ENCODE measurements at places on chromosomes 7 and 10.

- DNase-seq: no peak
Measured at GRCh38 chr7:135247746-135248471, 14.3 kb downstream of the STRA8 start.

DNA sequence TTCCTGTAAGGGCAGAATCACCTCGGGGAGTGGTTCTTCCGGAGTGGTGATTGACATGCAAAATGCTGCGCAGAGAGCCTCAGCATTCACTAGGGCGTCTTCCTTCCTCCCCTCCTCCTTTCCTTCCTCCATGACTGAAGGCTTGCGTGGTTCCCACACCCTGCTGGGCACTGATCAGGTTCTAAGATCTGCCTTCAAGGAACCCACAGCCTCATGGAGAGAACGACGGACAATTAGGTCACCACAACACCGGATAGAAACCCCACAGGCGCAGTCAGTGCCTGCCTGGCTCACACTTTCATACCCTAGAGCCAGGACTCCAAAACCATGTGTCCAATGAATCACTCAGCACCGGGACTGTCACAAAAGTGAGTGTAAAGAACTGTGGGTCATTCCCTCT, 131.3 kb downstream of the DPP6 start:
- no peak for DNase-seq

DNA sequence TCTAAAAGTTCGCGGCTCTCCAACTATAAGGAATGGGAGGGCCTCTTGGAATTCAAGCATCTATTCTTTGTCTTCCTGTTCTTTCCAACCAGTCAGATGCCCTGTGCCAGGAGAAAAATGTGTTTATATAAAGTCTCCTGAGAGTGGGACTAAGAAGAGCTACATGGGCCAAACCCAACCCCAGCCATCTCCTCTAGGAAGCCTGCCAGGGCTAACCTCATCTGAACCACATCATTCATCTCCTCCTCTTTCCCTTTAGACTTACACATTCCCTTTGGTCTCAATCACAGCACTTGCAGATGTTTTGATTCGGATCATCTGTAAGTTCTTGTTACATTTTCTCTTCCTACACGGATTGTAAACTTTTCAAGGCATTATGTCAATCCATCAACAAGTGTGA, 62.6 kb downstream of the DOCK4 start:
- no peak for DNase-seq

DNA sequence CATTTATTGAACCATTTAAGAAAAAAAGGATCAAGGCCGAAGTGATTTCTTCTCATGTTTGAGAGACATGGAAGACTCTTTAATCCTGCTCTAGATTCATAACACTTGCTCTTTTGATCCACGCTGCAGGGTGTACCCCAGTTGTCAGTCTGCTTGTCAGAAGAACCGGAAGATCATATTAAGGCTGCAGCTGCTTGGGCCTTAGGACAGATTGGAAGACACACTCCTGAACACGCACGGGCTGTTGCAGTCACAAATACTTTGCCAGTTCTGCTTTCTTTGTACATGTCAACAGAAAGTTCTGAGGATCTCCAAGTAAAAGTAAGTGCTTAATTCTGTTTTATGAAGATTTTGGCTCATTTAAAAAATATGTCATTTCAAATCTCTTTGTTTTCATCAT, 46.3 kb downstream of the SPAG6 start:
- DNase-seq: no peak

DNA sequence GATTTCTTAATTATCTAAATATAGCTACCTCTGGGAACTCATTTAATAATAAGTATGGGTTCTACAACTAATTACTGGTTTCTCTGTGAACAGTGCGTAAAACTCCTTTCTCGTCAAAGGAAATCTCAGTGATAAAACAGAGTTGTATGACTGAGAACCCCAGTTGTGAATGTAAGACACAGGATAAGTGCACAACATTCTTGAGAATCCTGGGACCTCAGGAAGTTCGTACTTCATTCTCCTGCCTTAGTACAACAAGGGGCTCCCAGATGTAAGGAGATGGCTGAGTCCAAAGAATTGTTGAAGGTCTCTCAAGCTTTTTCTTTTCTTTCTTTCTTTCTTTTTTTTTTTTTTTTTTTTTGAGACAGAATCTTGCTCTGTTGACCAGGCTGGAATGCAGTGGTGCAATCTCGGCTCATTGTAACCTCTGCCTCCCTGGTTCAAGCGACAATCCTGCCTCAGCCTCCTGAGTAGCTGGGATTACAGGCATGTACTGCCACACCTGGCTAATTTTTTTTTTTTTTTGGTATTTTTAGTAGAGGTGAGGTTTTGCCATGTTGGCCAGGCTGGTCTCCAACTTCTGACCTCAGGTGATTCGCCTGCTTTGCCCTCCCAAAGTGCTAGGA, 12.5 kb downstream of the DENND10 start:
- DNase-seq: no peak

DNA sequence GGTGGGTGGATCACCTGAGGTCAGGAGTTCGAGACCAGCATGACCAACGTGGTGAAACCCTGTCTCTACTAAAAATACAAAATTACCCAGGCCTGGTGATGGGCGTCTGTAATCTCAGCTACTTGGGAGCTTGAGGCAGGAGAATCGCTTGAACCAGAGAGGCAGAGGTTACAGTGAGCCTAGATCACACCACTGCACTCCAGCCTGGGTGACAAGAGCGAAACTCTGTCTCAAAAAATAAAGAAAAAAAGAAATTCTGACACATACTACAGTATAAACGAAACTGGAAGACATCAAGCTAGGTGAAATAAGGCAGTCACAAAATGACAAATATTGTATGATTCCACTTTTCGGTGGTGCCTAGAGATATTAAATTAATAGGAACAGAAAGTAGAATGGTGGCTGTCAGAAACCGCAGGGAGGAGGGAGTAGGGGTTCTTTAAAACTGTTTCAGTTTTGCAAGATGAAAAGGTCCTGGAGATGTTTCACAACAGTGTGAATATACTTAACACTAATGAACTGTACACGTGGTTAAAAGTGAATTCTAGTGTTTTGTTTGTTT, 23.2 kb downstream of the PILRA start:
- no peak for DNase-seq

- no peak for DNase-seq
Measured at GRCh38 chr7:27088002-27088922, 7.5 kb downstream of the HOXA1 start.

GRCh38 chr10:120600871-120601649, 144.0 kb downstream of the PLPP4 start:
- no peak for DNase-seq

DNA sequence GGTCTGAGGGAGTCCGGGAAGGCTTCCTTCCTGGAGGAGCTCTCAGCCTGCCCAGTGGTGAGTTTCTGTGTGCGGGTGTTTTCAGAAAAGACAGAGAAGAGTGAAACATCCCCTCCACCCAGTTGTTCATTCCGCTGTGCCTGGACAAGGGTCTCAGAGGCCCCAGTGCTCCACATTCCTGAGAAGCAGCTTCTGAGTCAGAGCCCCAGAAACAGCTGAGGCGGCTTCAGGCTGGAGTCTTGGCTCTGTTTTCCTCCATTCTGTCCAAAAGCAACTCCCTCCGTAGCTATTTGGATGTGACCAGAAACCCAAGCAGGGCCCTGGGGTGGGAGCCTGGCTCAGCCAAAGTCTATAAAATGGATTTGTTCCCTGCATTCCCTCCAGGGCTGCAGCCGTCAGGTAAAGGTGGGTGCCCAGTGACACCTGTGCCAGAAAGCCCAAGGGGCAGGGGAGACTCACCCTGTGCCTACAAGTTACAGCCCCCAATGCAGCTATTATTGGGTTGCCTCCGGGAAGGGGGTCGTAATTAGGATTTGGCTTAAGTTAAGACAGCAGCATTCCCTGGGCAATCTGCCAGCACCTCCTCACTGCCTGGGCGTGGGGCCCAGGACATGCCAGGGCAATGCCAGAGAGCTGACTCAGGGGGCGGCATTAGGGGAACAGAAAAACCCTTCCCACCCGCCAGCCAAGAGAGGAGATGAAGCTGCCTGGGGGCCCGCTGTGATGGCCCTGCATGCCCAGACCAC, 13.1 kb upstream of the CAMK2G start:
- no peak for DNase-seq

- no peak for DNase-seq
Measured at GRCh38 chr10:11781114-11781513, 38.9 kb downstream of the ECHDC3 start.

DNA sequence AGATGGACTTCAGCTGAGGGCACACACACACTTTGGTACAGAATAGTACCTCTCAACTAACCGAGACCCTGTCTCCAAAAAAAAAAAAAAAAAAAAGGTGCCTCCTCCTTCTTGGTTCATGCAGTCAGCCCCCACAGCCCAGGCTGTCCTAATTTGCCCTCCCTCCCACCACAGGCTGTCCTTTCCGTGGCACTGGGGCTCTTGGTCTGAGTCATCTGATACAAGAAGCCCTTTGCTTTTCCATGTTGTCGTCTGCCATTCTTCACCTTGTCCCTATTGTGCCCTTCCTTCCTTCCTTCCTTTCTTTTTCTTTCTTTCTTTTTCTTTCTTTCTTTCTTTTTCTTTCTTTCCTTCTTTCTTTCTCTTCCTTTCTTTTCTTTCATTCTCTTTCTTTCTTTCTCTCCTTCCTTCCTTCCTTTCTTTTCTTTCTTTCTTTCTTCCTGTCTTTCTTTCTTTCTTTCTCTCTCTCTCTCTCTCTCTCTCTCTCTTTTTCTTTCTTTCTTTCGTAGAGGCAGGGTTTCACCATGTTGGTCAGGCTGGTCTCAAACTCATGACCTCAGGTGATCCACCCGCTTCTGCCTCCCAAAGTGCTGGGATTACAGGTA, 96.0 kb upstream of the IKZF1 start:
- DNase-seq: no peak

DNA sequence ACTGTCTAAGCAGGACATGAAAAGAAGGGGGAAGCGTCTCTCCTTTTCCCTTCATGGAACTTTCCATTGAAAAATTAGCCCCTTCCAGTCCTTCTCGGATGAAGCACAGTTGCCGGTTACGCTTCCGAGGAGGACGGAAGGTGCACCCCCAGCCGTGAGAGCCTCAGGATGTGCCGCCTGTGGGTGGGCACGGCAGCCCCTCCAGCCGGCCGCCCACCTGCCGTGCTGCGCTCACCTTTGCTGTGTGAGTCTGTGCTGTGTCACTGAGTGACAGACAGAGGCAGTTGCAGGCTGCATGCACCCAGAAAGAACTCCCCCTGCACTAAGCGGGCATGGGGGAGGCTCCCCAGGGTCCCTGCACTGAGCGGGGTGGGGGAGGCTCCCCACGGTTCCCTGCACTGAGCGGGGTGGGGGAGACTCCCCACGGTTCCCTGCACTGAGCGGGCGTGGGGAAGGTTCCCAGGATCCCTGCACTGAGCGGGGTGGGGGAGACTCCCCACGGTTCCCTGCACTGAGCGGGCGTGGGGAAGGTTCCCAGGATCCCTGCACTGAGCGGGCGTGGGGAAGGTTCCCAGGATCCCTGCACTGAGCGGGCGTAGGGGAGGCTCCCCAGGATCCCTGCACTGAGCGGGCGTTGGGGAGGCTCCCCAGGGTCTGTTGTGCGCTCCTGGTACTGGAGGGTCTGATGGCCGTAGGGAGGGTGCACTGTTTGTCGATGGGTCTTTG, 74.2 kb downstream of the DNAJB6 start:
- no peak for DNase-seq

DNA sequence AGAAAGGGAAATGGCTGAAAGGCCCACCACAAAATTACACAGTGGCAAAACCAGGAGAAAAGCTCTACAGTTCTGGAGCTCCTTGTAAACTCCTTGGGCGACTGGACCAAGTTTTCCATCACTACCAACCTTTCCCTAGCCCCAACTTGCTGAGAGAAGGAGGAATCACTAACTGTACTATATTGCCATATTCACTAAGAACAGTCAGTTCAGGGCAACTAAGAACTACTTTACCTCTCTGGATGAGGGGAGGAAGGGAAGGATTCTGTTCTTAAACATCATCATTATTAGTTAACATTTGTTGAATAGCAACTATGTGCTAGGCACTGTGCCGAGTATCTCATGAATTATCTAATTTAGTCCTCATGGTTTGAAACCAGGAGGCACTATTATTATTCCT, 98.1 kb upstream of the SVIL start:
- no peak for DNase-seq

DNA sequence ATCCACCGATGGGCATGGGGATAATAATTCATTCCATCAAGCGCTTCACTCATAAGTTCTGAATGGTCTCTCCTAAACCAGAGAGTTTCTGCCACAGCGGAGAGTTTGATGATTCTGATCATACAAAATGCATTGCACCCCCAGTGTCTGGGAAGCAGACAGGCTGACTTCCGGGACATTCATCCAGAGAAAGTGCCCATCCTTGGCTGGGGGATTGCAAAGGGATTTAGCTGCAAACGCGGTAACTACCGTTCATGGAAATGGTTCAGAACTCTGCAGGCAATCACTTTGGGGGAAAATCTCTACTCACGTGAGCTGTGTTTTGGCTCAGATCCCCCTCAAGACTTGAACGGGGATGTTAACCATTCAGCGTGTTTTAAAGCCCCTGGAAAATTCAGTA, 33.4 kb upstream of the CALN1 start:
- no peak for DNase-seq

GRCh38 chr7:130182990-130183389, 22.2 kb downstream of the TMEM209 start:
- no peak for DNase-seq

DNA sequence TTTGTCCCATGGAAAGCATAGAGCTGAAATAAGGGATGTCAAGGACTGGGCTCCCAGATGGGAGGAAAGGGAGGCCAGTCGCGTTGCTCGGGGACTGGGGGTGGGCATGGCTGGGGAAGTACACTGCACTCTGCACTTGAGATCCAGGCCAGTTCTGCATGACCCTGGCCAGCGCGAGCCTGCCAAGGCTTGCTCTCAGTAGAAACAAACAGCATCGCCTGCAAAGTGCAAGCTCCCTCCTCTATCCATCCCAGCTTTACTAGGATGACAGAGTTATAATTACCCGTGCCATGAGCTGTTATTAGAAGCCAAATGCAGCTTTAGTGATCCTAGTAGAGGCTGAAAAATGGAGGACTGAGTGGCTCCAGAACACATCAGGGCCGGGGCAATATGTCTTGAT, 43.9 kb upstream of the PDCD4 start:
- DNase-seq: no peak

DNA sequence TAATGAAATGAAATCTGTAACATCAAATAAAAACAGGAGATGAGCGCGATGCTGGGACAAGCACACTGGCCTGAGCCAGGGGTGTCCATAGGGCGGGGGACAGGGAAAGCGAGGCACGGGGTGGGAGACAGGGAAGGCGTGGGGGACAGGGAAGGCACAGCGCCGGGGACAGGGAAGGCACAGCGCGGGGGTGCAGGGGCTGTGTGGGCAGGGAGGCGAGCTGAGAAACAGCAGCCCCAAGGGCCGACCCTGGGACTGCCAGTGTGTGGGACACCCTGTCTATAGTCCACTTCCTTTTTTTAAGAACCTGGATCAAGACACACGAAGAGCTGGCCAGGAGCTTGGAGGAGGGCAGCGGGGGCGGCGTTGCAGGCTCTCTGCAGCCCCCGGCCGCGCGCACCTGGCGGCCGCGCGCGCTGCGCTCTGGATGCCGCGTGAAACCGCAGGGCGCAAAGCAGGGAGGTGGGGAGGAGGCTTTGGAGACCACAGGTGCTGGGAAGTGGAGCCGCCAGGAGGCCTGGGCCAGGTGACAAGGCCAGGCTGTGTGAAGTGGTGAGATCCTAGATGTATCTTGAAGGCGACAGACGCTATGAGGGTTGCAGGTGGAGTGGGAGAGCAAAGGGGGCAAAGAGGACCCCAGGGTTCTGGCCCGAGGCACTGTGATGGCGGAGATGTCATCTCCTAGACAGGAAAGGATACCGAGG, 157.7 kb downstream of the COBL start:
- DNase-seq: no peak

Data from activated CD4-positive, alpha-beta T cell treated with anti-CD3 and anti-CD28 coated beads, Interleukin-2, amount 50 U/mL, for 1 hour (primary cell).